ENCODE measurements at places on chromosomes 5 and 9.

- no peak for DNase-seq
Measured at GRCh38 chr5:127306647-127307046, 16.1 kb downstream of the MEGF10 start.

GRCh38 chr5:112159435-112159834 is 259.6 kb downstream of the EPB41L4A start:
- no peak for DNase-seq

DNA sequence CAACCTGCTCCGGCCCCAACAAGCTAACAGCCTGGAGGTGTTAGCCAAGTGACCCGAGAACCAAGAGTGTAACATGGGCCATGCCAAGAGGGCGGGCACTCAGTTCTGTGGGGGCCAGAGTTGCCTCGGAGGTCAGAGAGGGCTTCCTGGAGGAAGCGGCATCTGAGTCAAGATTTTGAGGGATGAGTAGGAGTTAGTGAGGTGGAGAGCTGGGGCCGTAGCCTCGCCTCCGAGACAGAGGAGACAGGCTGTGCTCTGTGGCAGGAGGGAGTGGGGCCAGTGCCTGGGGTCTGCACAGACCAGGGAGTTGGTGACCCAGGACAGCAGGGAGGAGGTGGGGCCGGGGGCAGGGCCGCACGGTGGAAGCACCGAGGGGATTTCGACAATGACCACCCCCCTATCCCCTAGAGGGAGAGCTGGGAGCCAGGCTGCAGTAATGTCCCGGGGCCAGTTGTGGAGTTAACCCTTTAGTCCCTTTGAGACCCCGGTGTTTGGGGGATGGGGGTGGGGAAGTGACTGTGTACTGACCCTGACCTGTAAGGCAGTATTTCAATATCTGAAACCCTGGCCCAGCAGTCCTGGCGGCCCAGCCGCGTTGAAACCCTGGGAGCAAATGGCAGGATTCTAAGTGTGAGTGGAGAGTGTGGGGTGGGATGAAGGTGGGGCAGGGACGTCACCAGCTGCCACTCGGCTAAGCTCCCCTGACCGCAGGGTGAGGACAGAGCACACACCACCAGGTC is 148.7 kb upstream of the COL5A1 start:
- no peak for DNase-seq

DNA sequence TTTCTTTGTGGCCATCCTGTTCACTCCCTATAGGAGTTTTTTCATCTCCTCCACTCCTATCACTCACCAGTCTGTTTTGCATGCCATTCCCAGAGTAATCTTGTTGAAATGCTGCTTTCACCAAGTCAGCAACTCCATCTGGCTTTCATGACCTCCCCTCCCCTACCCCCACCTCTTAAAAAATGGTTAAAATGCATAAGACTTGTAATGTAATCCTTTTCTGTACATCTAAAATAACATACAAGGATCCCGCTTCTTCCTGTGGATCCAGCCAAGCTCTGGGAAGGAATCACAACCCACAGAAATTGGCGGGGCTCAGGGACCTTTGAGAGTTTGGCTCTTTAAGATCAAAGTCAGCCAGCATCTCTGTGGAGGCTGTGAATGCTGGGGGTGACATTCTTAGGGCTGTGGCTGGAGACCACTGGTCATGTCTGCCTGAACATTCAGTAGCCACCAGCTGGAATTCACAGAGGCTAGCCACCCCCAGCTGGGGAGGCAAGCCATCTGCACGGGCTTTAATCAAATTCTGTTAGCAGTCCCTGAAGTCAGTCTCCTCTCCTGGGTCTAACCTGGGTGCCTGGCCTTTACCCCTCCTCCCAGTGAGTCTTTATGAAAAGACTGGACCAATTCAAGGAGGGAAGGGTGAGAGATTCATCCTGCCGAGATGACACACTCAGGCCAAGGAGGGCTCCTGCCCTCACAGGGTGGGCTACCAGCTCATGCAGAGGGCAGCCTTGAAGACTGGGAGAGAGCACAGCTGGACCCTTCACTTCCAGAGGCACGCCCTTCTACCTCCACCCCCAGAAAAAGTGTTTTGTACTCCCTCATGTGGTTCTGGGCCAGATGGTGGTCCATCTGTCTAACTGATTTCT is 132.9 kb downstream of the LIFR start:
- DNase-seq, result no peak

- DNase-seq, result no peak
Measured at GRCh38 chr5:57719216-57719615, 236.6 kb upstream of the ACTBL2 start.

- no peak for DNase-seq
Measured at GRCh38 chr5:170788626-170789304, 5.2 kb downstream of the GABRP start.

DNA sequence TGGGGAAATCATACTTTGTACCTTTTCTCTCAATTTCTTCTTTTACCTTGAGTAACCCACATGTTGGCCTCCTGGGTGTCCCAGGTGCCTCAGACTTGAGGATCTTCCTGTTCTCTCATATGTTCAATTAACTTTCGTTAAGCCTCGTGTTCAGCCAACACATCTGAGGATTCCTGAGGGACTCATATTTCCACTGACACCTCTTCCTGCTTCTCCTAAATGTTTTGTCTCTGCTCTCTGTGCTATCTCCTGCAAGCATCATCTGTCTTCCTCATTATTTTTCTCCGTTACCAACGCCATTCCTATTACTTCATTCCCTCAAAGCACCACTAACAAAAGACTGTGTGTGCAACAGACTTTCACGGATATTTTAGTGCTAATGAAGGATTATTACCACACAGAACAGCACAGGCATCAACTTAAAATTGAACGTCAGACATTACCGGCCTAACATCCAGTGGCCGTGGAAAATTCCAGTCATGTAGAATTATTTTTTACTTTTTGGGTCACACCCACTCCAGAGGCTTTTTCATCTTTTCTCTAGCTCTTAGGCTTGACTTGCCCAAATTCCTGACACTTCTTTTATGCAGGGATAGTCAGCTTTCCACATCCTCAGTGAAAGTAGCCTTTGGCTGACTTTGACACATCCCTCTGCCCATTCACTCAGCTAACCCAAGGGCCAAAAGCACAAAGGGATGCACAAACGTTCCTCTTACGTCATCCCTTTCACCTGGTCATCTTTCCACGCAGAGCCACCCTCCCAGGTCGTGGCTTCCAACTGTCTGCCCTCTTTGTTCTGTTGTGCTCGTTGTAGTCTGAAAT is 46.0 kb upstream of the OSMR start:
- DNase-seq, result no peak

- no peak for DNase-seq
Measured at GRCh38 chr5:15592728-15593127, 92.7 kb downstream of the FBXL7 start.

- no peak for DNase-seq
Measured at GRCh38 chr9:114223564-114224246, 68.4 kb downstream of the COL27A1 start.
